ENCODE measurements at places on chromosomes 7 and 10.

DNA sequence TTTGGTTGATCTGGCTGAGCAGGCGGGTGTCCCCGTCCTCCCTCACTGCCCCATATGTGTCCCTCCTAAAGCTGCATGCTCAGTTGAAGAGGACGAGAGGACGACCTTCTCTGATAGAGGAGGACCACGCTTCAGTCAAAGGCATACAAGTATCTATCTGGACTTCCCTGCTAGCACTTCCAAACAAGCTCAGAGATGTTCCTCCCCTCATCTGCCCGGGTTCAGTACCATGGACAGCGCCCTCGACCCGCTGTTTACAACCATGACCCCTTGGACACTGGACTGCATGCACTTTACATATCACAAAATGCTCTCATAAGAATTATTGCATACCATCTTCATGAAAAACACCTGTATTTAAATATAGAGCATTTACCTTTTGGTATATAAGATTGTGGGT is 26.9 kb upstream of the TRIM56 start:
- peak; percentile 35 for DNase-seq

GRCh38 chr10:35165136-35165535 is 38.5 kb downstream of the CREM start:
- no peak for DNase-seq

DNA sequence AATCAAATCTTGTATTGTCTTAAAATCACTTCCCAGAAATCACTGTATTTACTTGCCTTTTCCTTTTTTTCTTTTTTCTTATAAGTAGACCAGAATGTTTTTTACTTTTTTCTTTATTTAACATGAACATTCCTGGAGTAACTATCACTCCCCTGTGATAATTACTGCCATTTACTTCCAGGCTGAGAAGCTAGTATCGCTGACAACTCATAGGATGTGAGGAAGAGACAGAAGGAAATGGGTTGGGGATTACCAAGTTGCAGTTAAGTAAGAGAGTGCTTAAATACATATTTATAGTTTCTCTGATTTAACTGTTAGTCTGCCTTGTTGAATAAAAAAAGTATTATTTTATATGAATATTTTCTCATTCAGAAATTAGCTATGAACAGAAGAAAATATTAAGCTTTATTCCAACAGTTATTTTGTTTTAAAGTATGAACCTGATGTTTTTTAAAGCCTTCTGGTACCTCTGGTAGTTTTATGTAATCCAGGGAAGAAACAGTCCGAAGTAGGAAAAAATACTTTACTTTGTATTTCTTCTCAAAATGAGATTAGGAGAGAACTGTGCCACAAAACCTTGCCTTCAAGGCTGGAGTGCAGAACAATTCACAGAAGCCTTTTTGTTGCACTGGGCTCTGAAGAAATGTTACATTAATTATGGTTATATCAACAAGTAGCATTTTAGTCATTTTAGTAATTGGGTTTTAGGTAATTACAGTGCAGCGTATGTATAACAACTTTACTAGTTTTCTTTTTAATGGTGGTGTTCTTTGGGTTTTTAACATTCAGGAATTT is 72.8 kb downstream of the SHOC2 start:
- no peak for DNase-seq

DNA sequence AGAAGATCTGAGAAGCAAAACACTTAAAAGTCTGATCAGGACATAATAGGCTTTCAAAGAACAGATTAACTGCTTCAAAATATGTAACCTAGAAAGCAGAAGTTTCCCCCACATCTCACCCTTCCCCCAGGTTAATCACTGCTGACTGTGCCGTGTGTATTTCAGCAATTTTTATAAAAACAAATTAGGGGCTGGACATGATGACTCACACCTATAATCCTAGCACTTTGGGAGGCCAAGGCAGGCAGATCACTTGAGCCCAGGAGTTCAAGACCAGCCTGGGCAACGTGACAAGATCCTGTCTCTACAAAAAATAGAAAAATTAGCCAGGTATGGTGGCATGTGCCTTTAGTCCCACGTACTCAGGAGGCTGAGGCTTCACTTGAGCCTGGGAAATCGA is 67.6 kb upstream of the GATA3 start:
- DNase-seq: no peak

DNA sequence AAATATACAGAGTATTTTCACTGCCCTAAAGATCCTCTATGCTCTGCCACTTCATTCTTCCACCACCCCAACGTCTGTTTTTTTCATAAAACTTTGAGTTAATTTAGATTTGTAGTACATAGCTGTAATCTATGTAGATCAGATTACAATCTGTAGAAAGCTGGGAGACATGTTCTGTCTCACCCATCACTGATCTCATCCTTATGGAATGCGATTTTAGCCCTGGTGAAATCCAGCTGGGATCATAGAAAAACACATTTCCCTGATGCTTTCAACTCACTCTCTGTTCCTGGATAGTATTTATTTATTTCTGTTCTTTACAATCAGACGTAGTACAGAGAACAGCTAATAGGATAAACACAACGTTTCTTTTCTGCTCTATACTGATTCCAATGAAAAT is 521.0 kb downstream of the KIF20B start:
- no peak for DNase-seq

GRCh38 chr7:108724251-108725100 is 154.8 kb downstream of the DNAJB9 start:
- no peak for DNase-seq

DNA sequence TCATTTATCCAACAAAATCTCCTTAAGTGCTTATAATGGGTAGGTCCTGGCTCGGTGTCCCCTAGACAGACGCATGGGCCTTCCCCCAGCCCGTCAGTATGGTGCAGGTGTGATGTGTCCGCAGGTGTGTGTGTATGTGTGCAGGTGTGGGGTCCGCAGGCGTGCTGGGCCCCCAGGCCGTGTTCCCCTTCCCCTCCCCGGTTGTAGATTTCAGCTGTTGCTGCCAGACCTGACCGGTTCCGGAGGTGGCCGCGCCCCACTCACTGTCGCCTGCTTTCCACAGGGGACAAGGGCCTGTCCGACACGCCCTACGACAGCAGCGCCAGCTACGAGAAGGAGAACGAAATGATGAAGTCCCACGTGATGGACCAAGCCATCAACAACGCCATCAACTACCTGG is 50.5 kb downstream of the FIGNL1 start:
- DNase-seq: no peak

DNA sequence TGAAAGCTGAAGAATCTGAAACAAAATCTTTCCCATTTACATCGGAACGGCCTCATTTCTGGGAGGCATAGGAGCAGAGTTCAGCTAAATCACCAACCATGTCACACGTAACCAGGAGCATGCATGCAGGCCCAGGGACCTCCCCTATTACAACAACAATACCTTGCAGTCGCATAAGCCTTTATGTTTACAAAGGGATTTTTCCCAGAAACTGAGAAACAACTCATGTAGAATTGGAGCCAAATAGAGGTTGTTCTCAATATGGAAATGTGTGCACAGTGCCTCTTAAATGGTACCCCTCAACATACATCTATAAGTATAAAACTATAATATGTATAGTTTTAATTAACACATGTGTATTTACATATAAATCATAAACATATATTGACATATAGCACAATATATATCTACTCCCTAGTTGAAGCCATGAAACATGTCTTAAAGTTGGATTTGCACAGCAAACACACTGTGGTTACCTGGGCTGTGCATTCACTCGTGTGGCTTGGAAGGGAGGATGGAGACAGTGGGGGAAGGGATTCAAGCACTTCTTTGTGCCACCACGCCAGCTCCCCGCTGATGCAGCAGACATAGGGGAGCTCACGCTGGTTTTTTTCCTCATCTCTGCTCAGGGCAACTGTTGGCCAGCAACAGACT is 35.0 kb upstream of the DGKI start:
- no peak for DNase-seq

DNA sequence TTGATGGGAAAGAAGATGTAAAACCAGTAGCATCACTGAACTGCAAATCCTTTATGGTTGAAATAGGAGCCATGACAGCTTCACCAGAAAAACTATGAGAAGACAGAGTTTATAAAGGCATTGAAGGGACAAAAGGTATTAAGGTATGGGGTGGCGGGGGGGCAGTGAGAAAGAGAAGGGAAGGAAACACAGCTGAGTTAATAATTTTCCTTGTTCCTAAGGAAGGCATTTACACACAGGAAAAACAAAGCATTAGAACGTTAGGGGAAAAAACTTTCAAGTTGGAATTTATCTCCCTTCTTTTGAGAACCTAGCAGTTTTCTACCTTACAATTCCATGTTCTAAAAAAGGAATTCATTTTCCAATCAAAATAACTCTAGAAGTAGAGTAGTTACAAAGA is 4.4 kb downstream of the LARP4B start:
- DNase-seq: no peak

DNA sequence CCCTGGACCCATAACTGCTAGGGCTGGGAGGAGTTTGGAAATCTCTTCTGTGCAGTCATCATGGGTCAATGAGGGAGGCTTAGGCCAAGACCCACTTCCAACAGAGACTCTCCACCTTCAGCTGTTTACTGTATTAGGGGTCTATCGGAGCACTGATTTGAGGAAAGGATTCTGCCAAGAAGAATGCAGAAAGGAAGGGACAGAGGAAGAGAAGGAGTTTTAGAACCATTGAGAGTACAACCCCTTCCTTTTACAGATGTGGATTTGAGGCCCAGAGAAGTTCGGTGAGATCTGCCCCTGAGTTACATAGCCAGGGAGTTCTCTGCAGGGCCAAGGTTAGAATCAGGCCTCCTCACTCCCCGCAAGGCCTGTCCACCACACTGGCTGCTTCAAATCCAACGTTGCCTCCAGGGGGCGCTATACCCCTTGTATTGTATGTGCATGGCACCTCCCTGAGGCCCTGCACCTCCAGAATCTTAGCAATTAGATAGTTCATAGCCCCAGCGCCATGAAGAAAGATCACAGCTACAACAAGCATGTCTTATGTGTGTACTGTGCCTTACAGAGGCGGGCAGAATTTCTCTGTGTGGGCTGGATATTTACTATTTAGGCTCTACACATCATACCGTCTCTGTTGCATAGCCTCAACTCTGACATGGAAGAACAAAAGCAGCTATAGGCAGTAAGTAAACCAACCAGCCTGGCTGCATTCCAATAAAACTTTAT is 246.8 kb downstream of the SKIDA1 start:
- peak; percentile 29 for DNase-seq

DNA sequence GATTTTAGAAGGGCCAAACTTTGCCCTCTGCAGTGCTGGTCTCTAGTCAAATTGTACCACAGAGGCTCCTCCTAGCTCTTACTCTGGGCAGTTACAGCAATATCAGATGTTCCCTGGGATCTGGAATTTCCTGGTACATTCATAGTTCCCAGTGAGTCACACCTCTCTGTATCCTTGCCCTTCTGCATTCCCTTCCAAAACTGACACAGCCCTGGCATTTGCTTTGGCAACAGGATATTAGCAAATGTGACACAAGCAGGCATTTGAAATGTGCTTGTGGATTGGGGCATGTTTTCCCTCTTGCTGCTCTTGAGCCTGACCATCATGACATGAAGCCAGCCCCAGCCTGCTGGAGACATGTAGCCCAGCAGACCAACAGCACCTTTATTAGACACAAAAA is 284.7 kb upstream of the AKR1E2 start:
- no peak for DNase-seq

- DNase-seq: no peak
These were observed 576.3 kb downstream of the GFRA1 start for GRCh38 chr10:115696747-115697146.

DNA sequence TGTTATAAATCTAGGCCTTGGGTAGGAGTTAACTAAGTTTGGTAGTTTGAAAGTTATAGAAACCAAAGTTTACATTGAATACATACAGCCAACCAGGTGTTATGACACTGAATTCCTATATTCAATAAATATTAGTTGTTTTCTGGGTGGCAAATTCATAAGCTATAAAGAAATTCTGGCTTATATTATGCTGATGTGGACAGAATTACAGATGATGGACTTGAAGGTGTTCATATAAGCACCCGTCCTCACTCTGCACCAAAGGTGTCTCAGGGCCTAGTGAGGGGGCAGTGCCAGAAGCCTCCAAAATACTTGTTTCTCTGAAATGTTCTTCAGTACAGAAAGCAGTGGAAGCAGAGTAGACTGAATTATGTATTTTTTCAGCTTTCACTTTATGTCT is 973.0 kb downstream of the CNTNAP2 start:
- DNase-seq: no peak

DNA sequence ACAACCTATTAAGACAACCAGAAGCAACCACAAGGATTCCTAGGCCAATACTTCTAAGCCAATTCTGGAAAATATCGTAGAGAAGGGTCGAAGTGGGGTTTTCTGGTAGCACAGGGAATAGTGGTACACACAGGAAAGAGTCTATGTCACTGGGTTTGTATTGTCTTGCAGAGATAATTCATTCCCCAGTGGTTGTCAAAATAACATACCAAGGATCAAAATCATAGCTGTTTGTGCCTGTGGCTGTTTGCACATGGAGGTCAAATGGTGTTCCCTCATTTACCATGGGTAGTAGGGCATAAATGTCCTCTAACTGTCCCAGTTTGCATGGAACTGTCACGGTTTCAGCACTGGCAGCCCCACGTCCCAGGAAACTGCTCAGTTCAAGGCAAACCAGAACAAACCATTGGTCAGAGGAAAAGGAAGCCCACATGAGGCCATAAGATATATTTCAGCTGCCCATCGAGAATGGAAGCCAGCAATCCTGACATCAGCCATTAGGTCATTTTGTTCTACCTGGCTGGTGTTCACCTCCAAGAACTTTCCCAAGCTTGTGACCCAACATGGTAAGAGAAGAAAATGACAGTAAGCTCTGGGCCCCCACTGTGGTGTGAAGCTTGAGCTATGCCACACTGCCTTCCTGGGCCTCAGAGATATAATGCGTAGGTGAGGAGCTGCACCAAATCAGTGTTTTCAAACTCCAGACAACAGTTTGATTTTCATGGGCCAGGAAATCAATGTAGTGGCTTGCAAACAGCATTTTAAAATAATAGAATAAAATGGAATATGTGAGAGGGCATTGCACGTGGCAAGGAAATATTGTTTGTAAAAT is 53.9 kb upstream of the NFE2L3 start:
- no peak for DNase-seq

DNA sequence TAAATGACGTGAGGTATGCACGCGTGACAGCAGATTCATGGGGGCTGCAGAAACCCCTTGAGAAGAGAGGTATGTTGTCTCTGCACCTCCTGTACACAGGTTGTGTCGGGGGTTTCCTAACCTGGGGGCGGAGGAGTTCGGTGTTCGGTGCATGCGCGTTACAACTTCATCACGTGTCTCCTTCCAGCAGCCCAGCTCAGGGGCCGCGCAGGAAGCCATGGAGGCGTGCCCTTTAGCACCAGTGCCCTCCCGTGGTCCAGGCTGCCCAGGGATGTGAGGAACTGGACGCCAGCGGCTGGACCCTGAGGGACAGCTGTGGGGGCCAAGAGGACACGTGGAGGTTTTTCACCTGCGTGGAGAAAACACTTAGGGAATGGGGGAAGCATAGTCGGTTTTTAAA is 186.4 kb downstream of the EBF3 start:
- DNase-seq: no peak

- no peak for DNase-seq
These were observed 30.3 kb downstream of the C7orf33 start for GRCh38 chr7:148620749-148621359.

GRCh38 chr7:97357459-97357858 is 240.0 kb downstream of the SDHAF3 start:
- DNase-seq: no peak

GRCh38 chr10:69863580-69863979 is 61.9 kb downstream of the COL13A1 start:
- DNase-seq: no peak
